ENCODE measurements at places on chromosomes 1 and 21. TPM values are rescaled to one million over a fixed set of nuclear protein-coding genes. Genes with fewer than 3 reads are reported as not detected.

The CDC20 gene
- 2.7 TPM for total RNA-seq

The S100A10 gene
- 467 TPM for total RNA-seq

The HSPG2 gene
- 510 TPM for total RNA-seq

The AMY2A gene
- total RNA-seq, result not detected

The LYSMD1 gene
- total RNA-seq, result 7.9 TPM

GRCh38 chr1:53369034-53369750 is 41.3 kb upstream of the LRP8 start:
- DNase-seq, result no peak

GRCh38 chr1:212089560-212090163 is 54.1 kb downstream of the DTL start:
- no peak for DNase-seq

GRCh38 chr1:191707288-191707687 is 451.0 kb upstream of the RGS18 start:
- no peak for DNase-seq

- DNase-seq, result no peak
These were observed 9.9 kb downstream of the KCNJ15 start for GRCh38 chr21:38266732-38267131.

DNA sequence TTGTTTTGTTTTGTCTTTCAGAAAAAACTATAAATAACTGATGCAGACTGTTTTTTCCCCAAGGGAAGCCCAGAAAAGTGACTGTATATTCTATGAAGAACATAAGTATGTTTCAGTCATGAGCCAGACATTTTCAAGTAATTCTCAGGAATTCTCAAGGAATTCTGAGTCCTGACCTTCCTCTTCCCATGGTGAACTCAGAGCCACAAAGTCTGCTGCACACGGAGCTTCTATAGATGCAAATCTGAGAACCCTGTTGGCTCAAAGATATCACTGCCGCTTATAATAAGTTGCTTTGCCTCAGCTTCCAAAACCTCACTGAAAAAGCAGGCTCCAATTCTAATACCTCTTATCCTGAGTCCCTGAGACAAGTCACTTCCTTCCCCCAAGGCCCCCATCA is 418.5 kb upstream of the RUNX1 start:
- no peak for DNase-seq

GRCh38 chr1:67540025-67540732 is 110.0 kb upstream of the SERBP1 start:
- no peak for DNase-seq

GRCh38 chr1:16281765-16282164 is 44.8 kb upstream of the CPLANE2 start:
- DNase-seq, result no peak

DNA sequence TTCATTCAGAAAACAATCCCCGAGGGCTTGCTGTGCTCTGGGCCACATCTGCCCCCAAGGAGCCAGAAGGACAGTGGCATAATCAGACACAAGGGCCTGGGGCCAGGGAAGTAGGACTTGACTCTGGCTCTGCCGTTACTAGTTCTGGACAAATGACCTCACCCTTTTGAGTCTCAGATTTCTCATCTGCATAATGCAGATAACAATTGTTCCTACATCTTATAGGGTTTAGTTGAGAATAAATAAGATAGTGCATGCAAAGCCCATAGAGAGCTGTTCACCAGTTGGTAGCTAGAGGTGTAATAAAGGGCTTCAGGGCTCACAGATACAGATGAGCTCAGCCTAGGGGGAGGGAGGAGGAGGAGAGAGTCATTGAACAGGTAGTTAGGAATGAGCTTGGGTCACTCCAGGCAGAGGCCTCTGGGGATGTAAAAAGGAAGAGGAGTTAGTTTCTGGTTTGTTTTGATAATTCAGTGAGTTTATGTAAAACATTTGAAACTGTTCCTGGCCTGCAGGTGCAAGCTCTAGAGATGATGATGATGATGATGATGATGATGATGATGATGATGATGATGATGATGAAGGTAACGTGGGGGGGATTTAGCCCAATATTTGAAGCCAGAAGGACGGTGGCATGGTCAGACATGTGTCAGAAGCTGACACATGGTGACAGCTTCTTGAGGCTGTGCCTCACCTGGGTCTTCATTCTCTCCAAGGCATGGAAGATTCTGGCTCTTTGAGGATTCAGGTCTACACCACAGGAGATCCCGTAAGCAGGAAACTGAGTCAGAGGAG is 858 bp downstream of the LACTBL1 start:
- DNase-seq, result no peak

DNA sequence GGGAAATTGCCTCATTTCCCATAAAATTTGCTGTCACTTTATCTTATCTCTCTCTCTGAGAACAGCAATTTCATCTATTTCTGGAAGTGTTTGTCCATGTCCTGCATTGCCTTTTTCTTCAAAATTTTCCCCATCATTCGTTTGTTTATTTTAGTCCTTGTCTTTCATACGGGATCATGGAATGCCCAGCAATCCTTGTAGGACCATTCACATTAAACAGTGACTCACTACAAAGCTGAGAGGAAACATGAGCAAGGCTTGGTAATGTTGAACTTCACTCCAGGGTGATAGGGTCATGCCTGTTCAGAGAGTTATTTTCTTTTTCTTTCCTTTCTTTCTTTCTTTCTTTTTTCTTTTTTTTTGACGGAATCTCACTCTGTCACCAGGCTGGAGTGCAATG is 32.2 kb upstream of the HNRNPU start:
- DNase-seq, result no peak
